GM12865 (cell line): ENCODE measurements at places on chromosomes 2 and 18.

DNA sequence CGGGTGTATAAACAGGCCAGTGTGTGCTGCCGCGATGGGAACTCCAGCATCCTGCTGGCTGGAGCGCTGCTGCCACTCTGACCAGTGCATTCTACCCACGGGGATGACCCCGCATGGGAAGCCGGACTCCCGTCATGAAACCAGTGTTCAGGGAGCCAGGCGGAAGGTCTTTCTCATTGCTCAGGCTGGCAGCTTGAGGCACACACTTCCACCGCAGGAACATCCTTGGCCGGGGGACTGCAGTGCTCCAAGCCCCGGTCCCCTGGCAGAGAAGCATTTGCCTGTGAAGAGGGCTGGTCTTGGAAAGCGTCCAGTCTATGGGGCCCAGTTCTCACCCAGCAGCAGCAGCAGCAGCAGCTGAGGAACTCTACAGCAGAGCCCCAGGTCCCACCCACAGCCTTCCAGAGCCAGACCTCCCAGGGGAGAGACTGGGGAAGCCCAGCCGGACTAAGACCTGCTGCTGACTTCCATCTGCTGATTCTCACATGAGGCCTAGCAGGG, 235.9 kb downstream of the KLHL29 start:
- no peak for DNase-seq

DNA sequence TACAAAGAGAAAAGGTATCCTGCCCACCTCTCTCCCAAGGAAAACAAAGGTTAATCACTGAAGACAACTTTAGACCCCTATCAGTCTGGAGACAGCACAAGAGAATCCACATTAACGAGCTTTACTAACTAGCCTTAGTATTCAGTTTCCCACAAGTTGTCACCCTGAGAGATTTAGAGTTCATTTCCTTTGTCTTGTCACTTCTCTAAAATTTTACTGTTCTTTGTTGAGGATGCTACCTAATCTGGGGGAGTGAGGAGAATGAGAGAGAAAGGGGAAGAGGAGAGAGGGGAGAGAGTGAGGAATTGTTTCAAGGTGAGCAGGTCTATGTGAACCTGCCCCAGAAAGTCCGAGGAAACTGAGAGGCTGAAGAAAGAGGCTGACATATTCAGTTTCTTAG, 28.4 kb downstream of the C2orf76 start:
- no peak for DNase-seq

- DNase-seq = no peak
These were observed 48.9 kb upstream of the LRP1B start for GRCh38 chr2:142179686-142180085.

DNA sequence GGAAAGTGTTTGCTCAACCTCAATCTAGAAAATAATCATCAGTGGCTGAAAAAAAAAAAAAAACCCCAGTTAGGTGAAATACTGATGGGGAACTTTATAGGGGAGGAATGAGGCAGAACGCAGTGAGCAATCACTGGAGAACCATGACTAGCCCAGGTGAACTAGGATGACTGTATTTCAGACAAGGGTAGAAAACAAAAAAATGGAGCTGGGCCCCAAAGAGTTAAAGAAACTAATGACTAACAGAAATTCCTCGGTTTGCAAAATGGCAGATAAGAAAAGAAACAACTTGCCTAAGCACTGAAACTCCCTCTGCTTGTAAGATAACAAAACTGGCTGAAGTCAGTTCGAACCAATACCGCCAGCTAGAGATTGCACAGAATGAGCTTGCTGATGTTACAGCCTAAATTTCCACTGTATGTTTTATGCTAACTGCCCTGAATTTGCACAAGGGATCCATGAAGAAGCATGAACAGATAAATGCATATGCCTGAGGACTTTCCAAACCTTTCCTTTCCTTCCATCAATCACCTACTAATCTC, 245.9 kb downstream of the METTL4 start:
- DNase-seq = no peak
